Stimulated activated CD8-positive, alpha-beta memory T cell treated with anti-CD3 and anti-CD28 coated beads, Interleukin-2, amount 100 ng/mL, for 1 hour (primary cell): ENCODE measurements at places on chromosomes 6 and 20.

GRCh38 chr6:13465734-13466133, 21.7 kb downstream of the GFOD1 start:
- no peak for DNase-seq

DNA sequence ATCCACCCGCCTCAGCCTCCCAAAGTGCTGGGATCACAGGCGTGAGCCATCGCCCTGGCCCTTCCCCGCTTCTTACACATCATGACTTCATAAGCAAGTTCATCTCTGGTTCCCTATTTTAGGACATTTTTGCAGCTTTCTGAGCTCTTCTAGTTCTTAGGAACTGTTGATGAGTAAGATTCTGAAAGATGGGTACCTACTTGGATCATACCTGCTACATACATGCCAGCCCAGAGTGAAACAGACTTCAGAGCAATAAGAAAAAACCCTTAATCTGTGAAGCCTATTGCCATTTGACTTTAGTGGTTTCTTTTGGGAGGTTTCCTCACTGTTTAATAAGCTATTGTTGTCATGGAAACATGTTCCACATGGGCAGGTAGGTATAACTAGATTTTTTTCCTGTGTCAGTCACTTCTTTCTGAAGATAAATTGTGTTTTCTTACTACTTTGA, 27.9 kb upstream of the TMEM217 start:
- DNase-seq, result no peak

DNA sequence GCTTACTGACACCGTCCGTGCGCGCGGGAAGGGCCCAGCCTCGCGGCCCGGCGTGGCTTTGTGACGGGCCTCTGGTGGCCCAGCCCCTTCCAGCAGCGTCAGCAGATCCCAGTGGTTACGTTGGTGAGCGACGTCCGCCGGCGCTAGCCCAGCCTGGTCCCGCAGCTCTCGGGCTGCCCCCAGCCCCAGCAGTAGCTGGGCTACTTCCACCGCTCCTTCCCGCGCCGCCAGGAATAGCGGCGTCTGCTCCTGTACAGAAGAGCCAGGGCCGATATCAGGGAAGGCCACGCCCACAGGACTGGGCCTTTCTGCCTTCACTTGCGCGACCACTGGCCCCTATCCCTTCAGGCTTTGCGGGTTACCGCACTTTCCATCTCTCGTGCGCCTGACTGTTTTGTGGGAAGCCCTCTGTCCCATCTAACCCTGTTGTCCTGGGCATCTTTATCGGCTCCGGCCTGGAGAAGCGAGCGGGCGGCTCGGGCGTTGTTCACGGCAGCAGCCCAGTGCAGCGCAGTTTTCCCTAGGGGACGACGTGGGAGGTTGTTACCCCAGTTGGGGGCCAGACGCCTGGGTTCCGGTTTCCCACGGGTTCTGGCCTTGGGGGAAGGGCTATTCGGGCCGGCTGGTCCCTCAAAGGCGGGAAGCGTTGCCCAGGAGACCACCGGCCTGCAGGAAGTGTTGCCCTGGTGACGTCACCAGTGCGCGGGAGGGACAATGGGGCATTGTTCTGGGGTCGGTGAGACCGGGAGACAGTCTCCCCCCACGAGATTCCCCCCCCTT, 3.6 kb upstream of the GPSM3 start:
- DNase-seq, result peak; percentile 27

- no peak for DNase-seq
Observed at GRCh38 chr20:1721687-1722512, 64.3 kb upstream of the SIRPG start.

DNA sequence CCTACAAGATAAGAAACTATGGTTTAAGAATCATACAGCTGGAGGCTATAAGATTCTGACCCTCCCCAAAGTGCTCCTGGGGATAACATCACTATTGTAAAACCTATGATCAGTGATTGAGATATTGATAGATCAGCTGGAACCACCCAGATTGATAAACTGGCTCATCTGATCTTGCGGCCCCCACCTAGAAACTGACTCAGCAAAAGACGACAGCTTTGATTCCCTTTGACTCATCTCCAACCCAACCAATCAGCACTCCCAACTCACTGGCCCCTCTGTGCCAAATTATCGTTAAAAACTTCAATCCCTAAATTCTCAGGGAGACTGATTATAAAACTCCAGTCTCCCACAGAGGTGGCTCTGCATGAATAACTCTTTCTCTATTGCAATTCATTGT, 106.4 kb downstream of the SCP2D1 start:
- DNase-seq, result no peak

- DNase-seq, result no peak
Observed at GRCh38 chr6:109781001-109781400, 89.9 kb downstream of the FIG4 start.

DNA sequence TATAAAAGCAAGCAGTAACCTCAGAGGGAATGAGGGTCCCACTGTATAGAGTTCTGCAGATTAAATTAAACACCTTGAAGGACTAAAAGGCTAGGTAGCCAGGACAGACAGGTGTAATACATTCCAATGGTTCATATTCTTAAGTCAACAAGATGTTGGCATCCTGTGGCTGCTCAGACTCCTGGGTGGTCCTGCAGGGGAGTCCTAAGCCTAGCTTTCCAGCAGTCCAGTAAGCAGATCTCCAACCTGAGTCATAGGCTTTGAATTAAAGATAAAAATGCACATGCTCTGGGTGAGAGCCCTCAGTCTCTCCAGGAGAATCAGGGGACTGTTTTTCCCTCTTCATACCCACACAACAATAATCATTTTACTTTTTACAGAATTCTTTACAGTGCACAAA, 307.3 kb upstream of the SUPT3H start:
- DNase-seq, result no peak

DNA sequence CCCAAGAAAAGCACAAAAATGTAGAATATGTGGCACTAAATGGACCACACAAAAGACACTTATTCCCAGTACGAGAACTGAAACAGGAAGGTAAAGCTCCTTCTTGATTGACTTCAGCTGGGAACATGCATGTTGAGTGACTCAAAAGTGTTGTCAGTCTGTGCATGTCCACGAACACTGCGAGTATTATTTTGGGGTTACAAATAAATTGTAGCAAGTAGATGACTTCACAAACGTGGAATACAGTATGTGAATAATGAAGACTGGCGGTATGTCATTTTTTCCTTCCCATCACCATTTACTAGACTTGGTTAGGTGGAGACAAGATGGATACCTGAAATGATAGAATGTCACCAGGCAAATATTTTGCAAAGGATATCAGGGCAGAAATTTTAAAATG, 45.4 kb downstream of the L3MBTL3 start:
- no peak for DNase-seq

DNA sequence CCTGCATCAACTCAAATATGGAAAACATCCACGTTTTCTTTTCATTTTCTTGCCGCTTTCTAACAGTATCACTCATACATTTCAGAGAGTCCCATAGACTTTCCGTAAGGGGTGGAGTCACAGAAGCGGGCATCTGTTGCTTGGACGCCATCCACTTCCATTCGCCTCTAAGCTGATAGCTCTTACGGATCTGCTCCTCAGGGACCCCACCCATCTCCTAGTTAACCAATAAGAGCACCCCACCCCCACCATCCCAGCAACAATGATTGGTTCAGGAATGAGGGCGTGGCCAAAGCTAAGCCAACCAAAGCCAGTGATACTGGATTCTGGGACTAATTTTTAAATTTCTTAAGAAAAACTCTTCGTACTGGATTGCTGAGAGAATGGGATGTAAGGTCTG, 42.4 kb downstream of the SLC2A10 start:
- no peak for DNase-seq
